Purkinje cell (primary cell): ENCODE measurements at places on chromosomes 4 and X. TPM values are rescaled to one million over a fixed set of nuclear protein-coding genes. Genes with fewer than 3 reads are reported as not detected.

Gene S100G
- not detected in 2 replicates for polyA plus RNA-seq

Gene POU3F4
- polyA plus RNA-seq = 0.24 and 0.95 TPM in 2 replicates

Gene DLG3
- 5.3 and 8.9 TPM in 2 replicates for polyA plus RNA-seq

Gene NDST3
- 0.38 and 0.59 TPM in 2 replicates for polyA plus RNA-seq

Gene MYL5
- polyA plus RNA-seq = 3.8 and 15.0 TPM in 2 replicates

Gene PABPC4L
- polyA plus RNA-seq = 0.17 TPM in 1 of 2 replicates, not detected in the other

Gene HEPH
- polyA plus RNA-seq = 18.2 and 20.6 TPM in 2 replicates

Gene TEX11
- polyA plus RNA-seq = not detected in 2 replicates

Gene MND1
- not detected in 2 replicates for polyA plus RNA-seq

Gene GYG2
- polyA plus RNA-seq = 0.52 and 1.8 TPM in 2 replicates

Gene NUP62CL
- 2.2 and 3.8 TPM in 2 replicates for polyA plus RNA-seq

Gene CLGN
- polyA plus RNA-seq = 1.2 and 3.9 TPM in 2 replicates

Gene MAGEA1
- not detected in 2 replicates for polyA plus RNA-seq

Gene TKTL2
- polyA plus RNA-seq = not detected in 2 replicates

Gene GPR143
- polyA plus RNA-seq = 11.7 and 22.3 TPM in 2 replicates

Gene MAGEC2
- not detected in 2 replicates for polyA plus RNA-seq

Gene TBX22
- polyA plus RNA-seq = not detected in 2 replicates

Gene ENPP6
- polyA plus RNA-seq = 0.70 TPM in 1 of 2 replicates, not detected in the other

Gene ODAPH
- 0.94 TPM in 1 of 2 replicates, not detected in the other for polyA plus RNA-seq

Gene TRIML2
- polyA plus RNA-seq = not detected in 2 replicates

Gene HMX1
- polyA plus RNA-seq = not detected in 2 replicates

Gene HMGN5
- polyA plus RNA-seq = 18.7 and 38.0 TPM in 2 replicates

Gene EXOC1
- polyA plus RNA-seq = 49.6 and 61.5 TPM in 2 replicates

Gene F8A2
- polyA plus RNA-seq = not detected in 2 replicates

Gene FGB
- not detected in 2 replicates for polyA plus RNA-seq

Gene TMSB15C
- polyA plus RNA-seq = 0.83 TPM in 1 of 2 replicates, not detected in the other

Gene UGT2B17
- polyA plus RNA-seq = not detected in 2 replicates

Gene SMIM10L2A
- 0.73 and 1.5 TPM in 2 replicates for polyA plus RNA-seq

Gene CCSER1
- 8.1 and 10.6 TPM in 2 replicates for polyA plus RNA-seq

Gene GYPE
- polyA plus RNA-seq = 0.58 and 1.8 TPM in 2 replicates

Gene TBC1D1
- 15.3 and 19.8 TPM in 2 replicates for polyA plus RNA-seq

Gene AFF2
- polyA plus RNA-seq = 5.5 and 6.3 TPM in 2 replicates

Gene MAGEE2
- polyA plus RNA-seq = 5.1 TPM in 1 of 2 replicates, not detected in the other

Gene MAML3
- polyA plus RNA-seq = 0.29 and 0.48 TPM in 2 replicates

Gene SUV39H1
- 0.32 and 0.48 TPM in 2 replicates for polyA plus RNA-seq

Gene ETDA
- polyA plus RNA-seq = not detected in 2 replicates

Gene FAM200B
- 122 and 152 TPM in 2 replicates for polyA plus RNA-seq

Gene PF4V1
- polyA plus RNA-seq = not detected in 2 replicates

Gene DOK7
- not detected in 2 replicates for polyA plus RNA-seq

Gene CFAP299
- 4.9 and 16.1 TPM in 2 replicates for polyA plus RNA-seq

Gene MCF2
- 0.46 and 2.2 TPM in 2 replicates for polyA plus RNA-seq

Gene NHSL2
- polyA plus RNA-seq = 1.8 and 3.0 TPM in 2 replicates

Gene HSFX2
- 0.89 TPM in 1 of 2 replicates, not detected in the other for polyA plus RNA-seq

Gene FGFBP2
- not detected in 2 replicates for polyA plus RNA-seq
